ENCODE measurements at places on chromosomes 2 and 18.

DNA sequence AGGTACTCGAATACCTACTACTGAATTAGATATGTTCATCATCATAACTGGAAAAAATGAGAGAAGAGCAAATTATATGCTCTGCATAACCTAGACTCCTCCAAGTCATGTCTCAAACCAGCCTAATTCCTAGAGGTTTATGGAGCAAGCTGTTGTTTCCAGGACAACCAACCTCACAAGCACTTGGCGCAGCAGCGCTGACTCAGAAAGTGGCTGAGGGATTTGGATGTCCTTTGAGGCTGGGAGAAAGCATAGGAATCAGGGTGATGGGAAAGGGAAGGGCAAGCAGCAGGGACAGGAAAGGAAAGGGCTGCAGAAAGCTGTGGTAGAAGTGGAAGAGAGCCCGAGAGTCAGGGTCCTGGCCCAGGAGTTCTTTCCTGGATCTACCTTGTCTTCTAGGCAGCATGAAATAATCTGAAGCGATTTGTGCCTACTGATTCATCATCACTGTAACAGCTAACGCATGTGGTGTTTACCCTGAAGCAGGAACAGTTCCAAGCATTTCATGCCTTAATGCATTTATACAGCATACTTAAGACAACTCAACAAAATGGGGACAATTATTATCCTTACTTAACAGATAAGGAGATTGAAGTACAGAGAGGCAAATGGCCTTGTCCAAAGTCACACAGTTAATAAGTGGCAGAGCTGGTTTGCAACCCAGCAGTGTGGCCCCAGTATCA is 3.7 kb downstream of the PLEK start:
- DNase-seq: no peak

GRCh38 chr2:47238638-47239037 is 83.5 kb upstream of the STPG4 start:
- DNase-seq: no peak

DNA sequence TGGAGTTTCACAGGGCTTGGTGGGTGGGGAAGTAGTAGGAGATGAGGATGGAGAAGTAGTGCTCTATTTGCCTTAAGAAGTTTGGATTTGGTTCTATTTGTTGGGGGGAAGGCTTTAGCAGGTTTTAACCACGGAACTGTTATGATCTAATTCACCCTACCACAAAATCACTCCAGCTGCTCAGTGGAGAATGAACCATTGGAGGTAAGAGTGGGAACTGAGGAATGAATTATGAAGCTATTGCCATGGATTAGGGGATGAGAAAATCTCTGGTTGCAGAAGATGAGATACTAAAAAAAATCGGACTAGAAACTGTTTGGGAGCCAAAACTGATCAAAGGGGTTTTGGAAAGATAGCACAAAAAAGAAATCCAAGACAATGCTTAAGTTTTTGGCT is 488.9 kb downstream of the DLGAP1 start:
- DNase-seq: no peak

DNA sequence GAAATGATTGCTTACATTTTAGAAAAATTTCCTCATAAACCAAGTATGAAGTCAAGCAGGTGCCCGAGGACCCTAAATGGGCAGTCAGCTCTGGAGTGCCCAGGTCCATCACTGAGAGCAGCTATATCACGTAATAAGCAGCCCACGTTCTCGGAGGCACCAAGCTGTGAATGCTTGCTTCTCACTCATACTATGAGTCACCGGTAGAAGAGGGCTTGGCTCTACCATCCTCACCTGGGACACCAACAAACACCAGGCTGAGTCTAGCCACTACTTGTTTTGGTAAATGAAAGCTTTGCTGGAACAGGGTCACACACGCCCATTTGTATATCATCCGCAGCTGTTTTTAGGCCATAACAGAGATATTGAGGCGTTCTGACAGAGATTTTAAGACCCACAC is 207.5 kb downstream of the SEPTIN10 start:
- no peak for DNase-seq

DNA sequence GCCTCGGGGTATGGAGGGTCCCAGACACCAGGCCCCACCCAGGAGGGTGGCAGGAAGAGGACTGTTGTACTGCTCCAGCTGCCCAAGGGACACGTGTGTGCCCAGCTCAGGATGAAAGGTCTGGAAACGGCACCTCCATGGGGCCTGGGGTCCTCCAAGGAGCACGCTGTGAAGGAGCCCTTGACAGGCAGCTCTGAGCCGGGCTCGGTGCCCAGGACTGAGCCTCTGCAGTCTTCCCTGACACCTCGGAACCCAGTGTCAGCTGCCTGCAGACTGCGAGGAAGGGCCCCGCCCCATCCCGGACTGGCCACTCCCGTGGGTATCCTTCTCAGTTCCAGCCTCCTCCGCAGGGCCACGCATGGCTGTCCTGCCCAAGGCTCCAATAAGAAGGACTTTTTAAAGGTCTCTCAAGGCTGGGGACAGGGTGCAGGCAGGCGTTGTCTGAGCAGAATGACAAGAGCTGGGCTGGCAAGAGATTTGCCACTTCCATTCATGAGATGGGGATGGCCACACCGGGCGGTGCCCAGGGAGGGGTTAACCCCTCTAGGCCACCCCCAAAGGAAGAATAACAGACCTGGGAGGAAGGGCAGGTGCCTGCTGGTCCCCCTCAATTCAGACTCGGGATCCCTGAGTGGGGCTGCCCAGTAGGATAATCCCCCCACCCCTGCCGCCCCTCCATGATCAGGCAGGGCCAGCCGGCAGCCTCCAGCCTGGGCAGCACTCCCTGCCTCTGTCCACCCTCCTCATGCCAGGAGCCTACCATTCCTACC is 8.9 kb downstream of the ECEL1 start:
- no peak for DNase-seq

DNA sequence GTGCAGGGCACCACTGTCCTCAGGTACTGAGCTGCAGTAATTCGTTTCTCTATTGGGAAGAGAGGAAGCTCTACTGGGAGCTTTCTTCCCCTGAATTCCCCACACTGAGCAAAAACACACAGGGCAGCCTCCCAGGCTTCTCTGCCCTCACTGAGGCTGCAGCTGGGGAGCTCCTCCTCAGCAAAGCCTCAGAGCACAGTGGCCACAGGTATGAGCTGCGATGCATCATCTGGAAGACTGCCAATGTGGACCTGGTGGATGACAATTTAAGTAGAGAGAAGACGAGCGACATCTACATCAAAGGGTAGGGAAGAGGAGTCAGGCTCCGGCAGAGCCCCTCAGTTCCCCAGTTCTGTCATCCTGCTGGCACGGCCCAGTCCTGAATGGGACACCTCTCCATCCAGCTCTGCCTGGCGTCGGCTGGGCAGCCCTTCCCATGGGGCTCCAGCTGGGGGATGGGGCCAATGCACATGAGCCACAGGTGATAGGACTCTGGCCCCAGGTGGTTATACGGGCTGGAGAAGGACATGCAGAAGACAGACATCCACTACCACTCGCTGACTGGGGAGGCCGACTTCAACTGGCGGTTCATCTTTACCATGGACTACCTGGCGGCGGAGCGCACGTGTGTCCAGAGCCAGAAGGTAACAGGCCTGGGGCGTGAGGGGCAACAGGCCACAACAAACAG is 37.6 kb downstream of the LMAN2L start:
- DNase-seq: no peak

Data from stimulated activated CD8-positive, alpha-beta memory T cell treated with anti-CD3 and anti-CD28 coated beads, Interleukin-7, amount 100 ng/mL, for 1 hour (primary cell).